ENCODE measurements at places on chromosomes 7 and 10. TPM values are rescaled to one million over a fixed set of nuclear protein-coding genes. Genes with fewer than 3 reads are reported as not detected.

- DNase-seq, result no peak
Observed at GRCh38 chr7:142131439-142132185, 20.1 kb downstream of the MGAM2 start.

GRCh38 chr10:119022846-119023552 is 6.5 kb upstream of the NANOS1 start:
- DNase-seq, result no peak

The KIF20B gene
- 5.2 TPM for total RNA-seq

- DNase-seq, result no peak
Observed at GRCh38 chr7:155428171-155428834, 29.6 kb upstream of the EN2 start.

All from aorta (tissue), 5 donors.